ENCODE measurements at places on chromosomes 7 and 10.

- no peak for DNase-seq
Observed at GRCh38 chr7:112089551-112089950, 116.6 kb downstream of the DOCK4 start.

DNA sequence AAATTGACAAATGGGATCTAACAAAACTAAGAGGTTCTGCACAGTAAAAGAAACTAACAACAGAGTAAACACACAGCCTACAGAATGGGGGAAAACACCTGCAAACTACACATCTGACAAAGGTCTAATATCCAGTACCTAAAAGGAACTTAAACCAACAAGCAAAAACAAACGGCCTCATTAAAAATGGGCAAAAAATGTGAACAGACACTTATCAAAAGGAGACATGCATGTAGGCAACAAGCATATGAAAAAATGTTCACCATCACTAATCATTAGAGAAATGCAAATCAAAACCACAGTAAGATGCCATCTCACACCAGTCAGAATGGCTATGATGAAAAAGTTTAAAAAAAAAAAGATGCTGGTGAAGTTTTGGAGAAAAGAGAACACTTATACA is 197.4 kb downstream of the KBTBD2 start:
- DNase-seq = no peak

DNA sequence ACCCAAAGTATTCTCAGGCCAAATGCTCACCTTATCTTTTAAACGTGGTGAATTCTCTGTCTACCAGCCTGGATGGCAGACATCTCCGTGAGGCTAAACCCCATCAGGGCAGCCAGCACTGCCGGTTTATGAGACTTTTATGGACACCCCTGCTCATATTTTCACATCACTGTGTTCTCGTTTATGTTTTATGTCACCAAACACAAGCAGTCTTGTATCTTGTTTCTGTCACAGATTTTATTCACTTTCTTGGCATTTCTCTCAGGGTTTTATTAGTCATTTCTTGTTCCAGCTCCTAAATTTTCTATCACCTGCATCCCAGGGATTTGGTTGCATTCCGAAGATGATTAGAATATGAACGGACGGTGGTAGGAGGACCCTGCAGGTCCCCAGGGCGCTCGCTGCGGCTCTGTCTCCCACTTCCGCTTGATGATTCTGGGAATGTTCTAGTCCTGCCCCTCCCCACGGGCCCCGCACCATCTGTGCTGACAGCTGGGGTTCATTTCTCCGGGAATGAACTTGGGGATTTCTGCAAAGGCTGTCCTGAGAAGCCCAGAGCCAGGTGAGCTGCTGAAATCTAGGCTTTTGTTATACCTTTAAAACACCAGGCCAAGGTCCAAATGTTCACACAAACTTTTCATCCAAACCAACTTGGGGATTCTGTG is 217.6 kb downstream of the GFRA1 start:
- no peak for DNase-seq

DNA sequence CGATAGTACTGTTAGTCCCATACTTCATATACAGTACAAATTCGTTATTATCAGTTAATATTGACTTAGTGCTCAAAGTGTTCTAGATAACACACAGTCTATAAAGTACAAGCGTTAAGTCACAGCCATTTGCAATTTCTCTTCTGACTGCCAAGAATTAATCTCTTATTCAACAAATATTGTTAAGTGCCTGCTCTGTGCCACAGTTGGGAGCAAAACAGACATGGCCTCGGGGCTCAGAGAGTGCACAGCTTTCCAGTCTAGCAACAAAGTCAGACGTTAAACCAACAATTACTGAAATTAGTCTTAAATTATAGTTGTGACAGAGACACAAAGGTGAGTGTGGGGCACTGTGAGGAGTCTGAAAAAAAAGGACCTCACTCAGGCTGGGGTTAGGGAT is 113.0 kb upstream of the DPP6 start:
- DNase-seq = no peak

DNA sequence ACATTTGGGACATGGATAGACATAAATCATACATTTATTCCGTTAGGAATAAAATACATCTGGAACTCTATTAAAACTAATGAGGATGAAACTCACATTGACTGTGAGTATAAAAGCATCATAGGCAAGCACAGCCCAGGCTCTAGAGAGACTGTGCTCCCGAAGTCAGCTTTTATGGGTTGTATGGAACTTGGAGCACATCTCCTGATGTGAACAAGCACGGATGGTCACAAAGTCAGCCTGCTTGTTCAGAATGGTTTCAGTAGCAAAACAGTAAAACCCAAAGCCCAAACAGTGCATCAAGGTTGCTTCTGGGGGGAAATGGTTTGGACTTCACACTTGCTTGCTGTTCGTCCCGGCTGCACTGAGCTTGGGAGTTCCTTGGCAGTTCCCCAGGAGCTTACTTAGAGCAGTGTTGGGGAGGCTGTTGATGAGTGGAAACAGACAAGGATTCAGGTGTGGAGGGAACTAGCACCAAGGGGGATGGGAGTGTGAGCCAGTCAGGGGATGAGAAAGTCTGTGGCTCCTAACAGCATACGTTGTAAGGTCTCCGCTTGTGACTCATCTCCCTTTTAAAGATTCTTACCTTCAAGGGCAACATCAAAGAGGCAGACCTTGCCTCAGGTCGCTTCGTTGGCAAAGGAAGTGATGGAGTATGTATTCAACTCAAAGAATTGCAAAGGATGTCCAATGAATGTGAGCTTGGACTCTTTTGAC is 19.7 kb upstream of the ITGA8 start:
- no peak for DNase-seq

DNA sequence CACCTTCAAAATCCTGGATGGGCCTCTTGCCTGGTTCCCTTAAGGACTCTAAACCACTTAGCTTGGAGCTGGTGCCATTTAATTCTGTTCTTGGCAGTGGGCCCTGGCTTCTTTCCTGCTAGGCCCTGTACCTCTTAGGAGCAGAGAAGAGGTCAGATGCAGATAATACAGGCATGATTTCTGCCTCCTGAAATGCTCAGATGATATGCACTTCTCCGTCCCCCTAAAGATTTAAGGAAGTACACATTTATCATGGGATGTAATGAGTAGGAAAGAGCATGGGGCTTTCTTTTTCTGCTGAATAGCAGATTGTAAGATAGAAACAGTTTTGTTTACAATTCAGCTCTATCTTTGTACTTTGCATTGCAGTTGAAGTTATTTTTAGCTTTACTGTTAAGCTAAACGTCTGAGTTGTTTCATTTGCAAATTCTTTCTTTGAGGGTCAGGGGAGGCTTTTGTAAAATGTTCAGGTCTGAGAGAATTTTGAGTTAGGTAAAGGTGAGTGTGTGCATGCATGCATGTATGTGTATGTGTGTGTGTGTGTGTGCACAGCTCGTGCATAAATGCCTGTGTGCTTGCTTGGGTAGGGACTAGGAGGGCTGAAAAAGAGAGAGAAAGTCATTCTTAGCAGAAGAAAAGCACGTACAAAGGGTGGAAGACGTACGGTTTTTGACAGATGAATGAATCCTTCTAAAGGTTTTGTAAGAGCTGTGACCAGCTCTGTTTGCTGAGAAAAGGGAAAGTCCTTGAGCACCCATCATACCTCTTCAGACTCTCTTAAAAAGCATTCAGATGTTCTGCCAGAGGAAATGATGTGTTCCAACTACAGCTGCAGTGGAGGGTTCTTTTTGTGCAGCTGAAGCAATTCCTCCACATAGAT is 364.2 kb downstream of the AUTS2 start:
- no peak for DNase-seq

DNA sequence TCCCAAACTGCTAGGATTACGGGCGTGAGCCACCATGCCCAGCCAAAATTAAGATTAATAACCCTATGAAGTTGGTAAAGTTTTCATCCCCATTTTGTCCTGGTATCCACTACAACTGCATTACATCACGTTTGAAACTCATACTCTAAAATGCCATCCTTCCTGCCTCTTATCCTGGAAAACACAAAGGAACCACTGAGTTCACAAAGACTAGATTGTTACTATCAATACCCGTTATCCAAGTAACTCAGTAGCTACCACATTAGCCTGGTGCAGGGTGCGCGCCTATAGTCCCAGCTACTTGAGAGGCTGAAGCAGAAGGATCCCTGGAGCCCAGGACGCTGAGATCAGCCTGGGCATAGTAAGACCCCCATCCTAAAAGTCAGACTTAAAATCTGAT is 63.5 kb upstream of the ANAPC16 start:
- DNase-seq = no peak

- DNase-seq = no peak
Observed at GRCh38 chr7:150370612-150371071, 2.0 kb downstream of the REPIN1 start.

DNA sequence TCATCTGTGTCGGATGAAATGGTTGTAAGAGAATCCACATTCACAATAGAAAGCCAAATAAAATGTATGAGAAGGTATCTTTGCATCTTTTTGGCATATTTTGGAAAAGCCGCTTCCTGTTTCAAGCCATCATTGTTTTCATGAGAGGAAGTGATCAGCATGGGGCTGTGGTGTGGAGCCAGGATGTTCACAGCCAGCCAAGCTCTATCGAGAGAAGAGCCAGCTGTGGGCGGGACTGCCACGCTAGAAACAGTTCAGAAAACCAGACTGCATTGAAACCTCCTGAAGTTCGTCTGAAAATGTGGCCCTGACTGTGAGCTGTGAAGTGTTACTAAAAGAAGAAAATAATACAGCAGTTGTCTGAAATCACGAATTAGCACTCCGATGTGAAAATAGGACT is 21.2 kb upstream of the NPS start:
- no peak for DNase-seq

GRCh38 chr10:61959814-61960213 is 58.3 kb downstream of the ARID5B start:
- no peak for DNase-seq

DNA sequence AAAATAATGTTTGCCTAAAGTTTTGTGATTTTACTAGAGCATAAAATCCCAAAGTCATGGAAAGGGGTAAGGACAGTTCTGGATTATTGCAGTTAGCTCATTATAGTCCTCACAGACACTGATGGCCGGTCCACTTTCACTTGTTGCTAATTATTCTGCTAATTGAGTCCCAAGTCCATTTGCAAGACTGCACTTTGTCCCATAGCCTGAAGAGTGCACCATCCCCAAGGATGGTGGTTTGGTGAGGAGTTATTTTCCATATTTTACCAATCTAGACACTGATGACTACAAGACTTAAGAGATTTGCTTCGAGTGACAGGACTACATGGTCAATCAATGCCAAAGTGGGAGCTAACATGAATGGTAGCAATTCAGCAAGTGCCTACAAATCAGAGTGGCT is 181.8 kb upstream of the CACNA2D1 start:
- no peak for DNase-seq
